NCI-H1436 treated with DMSO at 0.1 percent for 48 hours (cell line): ENCODE measurements at places on chromosomes 16 and 17.

DNA sequence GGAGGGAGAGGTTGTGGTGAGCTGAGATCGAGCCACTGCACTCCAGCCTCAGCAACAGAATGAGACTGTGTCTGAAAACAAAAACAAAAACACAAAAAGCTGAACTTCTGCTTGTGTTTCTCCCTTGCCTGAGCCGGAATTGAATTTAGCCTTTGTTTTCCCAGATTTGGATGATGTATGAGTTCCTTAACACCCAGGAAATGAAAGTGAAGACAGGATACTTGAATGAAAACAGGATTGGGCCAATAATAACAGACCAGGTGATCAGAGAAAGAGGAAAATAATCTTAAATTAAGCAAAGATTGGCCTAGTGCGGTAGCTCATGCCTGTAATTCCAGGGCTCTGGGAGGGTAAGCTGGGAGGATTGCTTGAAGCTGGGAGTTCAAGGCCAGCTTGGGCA, 1.6 kb upstream of the NUPR1 start:
- no peak for DNase-seq

DNA sequence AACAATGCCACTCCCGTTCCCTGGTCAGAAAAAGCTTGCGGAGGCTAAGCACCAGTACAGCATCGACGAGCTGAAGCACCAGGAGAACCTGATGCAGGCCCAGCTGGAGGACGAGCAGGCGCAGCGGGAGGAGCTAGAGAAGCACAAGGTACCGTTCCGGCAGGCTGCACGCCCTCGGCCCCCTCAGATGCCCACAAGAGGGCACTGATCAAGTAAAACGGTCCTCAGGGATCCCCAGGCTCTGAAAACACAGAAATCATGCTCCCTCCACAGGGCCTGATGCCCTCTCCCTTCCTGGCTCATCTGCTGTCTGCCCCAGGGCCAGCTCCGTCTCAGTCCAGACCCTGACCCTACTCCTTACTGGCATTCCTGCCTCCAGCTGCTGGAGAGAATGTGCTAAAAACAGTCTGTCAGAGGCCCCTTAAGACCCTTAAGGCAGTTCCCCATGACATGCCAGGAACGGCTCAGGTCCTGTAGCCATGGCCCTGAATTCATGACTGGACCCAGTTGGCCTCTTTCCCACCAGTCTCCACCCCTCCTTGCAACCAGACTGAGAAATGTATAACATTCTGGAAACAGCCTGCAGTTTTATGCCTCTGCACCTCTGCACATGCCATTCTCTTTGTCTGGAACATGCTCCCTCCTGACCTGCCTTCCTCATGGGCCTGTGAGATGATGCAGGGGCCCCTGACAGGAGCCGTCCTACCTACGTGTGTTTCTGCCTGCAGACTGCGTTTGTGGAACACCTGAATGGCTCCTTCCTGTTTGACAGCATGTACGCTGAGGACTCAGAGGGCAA, 21.8 kb downstream of the DRC3 start:
- DNase-seq: no peak

DNA sequence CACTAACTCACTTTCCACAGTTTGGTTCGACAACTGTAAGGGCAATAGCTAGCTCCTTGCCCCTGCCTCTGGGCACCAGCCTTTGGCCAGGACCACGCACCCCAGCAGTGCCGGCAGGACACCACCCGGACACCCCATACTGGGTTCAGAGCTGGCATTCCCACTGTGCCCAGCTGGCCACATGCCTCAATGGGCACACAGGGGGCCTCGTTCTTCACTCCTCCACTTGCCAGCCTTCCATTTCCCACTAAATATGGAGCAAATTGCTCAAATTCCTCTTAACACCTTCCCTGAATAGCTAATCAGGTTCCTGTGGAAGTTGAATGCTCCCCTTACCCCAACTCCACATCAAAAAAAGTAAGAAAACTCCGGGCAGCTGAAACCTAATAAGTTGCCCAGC, 52.5 kb downstream of the PIPOX start:
- no peak for DNase-seq

DNA sequence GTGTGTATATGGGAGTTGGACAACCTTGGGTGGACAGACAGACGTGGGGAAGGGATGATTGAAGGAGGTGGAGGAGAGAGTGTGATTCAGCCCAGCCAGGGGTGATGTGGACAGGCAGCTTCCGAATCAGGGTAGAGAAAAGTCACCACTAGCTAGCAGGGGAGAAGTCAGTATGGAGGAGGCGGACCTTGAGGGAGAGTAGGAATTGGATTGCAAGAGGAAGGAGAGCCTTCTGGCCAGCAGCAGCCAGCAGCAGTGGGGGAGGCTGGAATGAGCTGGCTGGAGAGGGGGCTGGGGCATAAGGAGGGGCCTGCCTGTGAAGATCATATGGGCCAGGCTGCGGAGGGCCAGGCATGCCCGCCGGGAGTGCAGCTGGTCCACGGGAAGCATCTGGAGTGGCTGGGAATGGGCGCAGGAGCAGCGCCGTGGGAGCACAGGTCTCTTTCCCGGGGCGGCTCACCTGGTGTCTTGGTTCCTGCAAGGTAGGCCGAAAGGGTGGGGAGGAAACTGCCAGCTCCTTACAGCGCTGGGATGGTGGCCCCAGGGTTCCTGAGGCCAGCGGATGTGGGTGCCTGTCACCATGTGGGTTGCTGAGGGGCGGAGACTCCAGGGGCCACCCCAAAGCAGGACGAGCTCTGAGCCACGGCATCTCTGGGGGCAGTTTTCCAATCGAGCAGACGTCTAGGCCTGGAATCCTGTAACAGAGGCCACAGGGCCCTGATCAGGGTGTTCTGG, 235.3 kb downstream of the SEC14L1 start:
- DNase-seq: no peak

GRCh38 chr16:85492295-85492864, 120.7 kb upstream of the GSE1 start:
- no peak for DNase-seq

- no peak for DNase-seq
Measured at GRCh38 chr17:76263896-76264295, 1.3 kb upstream of the UBALD2 start.

DNA sequence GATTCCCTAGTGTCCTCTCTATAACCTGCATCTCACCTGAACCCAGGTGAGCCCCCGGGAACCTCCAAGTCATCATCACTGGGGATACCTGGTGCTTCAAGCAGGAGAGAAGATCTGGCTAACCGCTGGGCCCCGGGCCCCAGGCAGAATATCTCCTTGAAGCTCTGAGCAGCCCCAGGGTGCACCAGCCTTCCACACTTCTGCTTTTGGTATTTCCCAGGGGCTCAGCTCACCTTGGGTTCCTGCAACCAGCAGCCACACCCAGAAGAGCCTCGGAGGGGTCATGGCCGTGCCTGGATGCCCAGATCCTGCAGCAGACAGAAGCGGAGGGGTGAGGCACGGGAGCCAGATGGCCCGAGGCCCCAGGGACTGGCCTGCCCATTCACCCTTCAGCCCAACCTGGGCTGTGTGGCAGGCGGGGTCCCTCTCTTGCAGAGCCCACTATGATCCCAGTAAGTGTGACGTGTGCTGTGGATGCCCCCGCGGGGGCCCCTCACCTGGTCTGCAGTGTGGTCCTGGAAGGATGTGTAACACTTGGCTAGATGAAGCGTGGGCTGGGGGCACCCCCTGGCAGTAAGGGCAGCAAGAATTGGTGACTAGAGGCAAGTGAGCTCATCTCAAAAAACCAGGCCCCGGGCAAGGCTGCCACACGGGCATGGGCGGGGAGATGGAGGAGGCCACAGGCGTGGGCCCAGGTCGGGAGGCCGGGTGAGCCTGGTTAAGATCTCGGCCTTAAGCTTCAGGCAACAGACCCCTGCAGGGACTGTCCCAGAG, 2.6 kb downstream of the LGALS3BP start:
- DNase-seq: no peak

DNA sequence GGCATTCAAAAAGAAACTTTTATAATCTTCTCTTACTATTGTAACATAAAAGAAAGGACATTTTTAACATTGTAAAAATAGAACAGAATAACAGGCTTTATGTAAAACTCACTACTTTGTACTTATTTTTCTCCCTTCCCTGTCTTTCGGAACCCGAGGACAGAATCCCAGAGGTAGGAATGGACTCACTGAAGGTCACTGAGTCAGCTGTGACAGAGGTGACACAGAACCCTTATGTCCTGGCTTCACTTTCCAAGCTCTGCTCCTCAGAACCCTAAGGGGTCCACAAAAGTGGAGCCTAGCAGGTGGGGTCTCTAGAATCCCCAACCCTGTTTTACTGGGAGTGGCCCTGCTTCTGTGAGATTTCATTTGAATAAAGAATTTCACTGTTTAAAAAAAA, 3.7 kb downstream of the KCTD13 start:
- DNase-seq: no peak

- DNase-seq: no peak
Measured at GRCh38 chr17:76005263-76006149, 4.9 kb downstream of the CDK3 start.
